ENCODE measurements at places on chromosomes 3 and 15. TPM values are rescaled to one million over a fixed set of nuclear protein-coding genes. Genes with fewer than 3 reads are reported as not detected.

The MST1R gene
- 0.13 TPM for total RNA-seq

The GBE1 gene
- 30.9 TPM for total RNA-seq

- DNase-seq, result no peak
Measured at GRCh38 chr3:32866533-32866932, 48.7 kb downstream of the TRIM71 start.

DNA sequence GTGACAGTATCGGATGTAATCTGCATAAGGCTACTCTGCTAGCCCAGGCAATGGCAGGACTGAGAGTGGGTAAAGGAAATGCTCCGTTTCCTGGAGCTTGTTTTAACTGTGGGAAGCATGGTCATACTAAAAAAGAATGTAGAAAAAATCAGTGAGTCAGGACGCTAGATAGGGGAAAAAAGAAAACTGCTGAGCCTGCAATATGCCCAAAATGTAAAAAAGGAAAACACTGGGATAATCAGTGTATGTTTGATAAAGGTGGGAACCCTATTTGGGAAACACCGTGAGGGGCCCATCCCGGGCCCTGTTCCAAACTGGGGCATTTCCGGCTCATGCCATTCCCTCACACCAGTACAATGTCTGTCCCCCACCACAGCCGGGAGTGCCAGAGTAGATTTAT lies 775.8 kb downstream of the ZPLD1 start:
- DNase-seq, result no peak

DNA sequence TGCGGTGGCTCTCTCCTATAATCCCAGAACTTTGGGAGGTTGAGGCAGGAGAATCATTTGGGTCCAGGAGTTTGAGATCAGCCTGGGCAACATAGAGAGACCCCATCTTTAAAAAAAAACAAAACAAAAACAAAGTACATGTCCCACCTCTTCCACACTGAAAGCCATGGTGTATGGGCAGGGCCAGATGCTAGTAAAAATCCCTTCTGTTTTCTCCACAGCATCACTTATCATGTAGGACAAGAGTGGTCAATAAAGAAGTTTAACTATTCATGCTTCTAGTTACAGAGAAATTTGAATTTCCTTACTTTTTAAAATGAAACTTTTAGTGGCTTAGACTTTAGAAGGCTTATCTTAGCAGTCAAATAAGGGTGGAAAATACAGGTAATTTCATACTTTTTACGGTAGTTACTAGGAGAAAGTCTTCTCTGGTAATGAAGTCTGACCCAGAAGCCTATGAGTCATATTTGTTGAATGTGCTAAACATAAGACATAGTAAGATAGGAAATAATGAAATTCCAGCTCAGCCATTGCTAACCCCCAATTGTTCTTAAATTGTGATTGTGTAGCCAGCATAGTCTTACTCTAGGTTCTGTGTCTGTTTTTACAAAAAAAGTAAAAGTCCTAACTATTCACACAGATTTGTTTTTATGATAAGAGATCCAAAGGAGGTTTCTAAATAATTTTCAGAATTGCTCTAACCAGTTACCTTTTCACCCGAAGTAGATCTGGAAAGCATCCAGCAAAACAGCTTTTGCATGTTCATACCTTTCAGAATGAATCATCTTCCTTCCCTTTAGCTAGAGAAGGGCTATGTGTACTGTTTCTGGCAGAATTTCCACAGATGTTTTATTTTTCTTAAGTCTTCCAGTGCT lies 16.4 kb upstream of the ZNF609 start:
- DNase-seq, result peak; percentile 10

The MST1 gene
- 189 TPM for total RNA-seq

DNA sequence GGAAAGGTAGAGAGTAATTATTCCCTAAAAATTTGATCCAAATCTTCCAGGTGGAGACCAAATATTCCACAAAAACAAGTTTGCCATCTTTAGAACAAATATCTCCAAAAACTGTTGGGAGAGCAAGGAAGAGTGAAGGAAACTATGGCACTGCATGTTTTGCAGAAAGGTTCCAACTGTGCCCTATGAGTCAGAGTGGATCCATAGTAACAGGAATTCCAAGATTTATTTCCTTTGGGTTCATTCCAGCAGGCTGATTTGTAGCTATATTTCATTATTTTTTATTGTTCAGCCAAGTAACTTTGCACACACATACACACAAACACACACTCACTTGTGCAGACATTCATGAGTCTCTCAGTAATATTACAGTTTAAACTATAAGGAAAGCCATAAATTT lies 459.7 kb upstream of the EPHA6 start:
- no peak for DNase-seq

- DNase-seq, result no peak
Measured at GRCh38 chr3:118813472-118813871, 221.2 kb downstream of the IGSF11 start.

DNA sequence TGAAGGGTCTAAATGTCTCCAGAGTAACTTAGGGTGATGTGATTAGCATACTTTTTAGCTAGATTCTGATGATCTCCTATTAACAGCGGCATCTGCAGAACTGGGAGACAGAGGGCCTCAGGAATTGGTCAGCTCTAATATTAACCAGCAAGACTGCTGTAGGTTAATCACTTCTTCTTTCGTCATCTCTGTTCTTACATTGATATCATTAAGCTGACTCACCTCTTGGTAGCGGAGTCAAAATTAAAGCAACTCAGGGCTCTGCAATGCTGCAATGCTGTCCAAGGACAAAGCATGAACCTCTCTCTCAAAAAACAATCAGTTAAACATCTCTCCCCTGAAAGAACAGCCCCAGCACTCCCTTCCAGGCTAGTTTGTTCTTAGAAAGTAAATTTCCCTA lies 57.5 kb upstream of the TRA2B start:
- DNase-seq, result no peak

DNA sequence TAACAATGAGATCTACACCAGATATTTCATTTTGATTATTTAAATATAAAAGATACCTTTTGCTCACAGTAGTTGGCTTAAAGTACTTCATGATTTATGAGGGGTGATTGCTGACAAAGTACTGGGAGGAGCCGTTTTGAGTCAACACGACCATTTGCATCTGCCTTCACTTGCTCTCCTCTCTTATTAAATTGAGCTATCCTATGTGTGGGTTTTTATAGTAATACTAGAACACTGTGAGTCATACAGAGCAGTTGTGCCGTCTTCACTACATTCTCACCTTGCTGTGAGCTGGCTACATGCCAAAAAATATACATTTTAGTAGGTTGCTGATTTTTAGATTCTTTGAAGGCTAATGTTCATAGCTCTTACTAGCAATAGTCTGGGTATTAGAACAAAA lies 161.2 kb downstream of the ALCAM start:
- no peak for DNase-seq

DNA sequence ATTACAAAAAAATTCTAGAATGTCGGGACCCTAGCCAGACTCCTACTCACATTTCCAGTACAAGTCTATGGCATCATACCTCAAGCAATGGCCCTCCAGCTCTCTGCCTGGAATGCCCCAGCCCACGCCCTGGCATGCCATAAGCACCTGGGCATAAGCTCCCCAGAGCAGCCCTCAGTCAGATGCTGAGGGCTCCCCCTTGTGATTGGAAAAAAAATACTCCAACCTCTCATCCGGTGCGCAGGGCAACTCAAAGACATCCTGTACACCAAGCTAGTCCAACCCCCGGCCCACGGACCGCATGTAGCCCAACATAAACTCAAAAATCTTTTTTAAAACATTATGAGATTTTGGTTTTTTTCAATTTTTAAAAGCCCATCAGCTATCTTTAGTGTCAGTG lies 115.4 kb downstream of the NEK10 start:
- peak; percentile 25 for DNase-seq

GRCh38 chr3:59442046-59442445 lies 392.2 kb upstream of the CFAP20DC start:
- DNase-seq, result no peak

- peak; percentile 68 for DNase-seq
Measured at GRCh38 chr3:157081626-157082210, 78.2 kb downstream of the CCNL1 start.

GRCh38 chr15:100566850-100567628 lies 34.9 kb downstream of the LINS1 start:
- DNase-seq, result no peak

The CASR gene
- not detected for total RNA-seq

The FANCD2OS gene
- not detected for total RNA-seq

DNA sequence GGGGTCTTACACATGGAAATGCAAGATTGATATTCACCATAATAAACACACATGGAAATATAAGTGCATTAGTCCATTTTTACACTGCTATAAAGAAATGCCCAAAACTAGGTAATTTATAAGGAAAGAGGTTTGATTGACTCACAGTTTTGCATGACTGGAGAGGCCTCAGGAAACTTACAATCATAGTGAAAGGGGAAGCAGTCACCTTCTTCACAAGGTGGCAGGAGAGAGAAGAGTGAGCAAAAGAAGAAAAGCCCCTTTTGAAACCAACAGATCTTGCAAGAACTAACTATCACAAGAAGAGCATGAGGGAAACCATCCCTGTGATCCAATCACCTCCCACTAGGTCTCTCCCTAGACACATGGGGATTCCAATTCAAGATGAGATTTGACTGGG lies 111.7 kb upstream of the TP63 start:
- DNase-seq, result no peak

DNA sequence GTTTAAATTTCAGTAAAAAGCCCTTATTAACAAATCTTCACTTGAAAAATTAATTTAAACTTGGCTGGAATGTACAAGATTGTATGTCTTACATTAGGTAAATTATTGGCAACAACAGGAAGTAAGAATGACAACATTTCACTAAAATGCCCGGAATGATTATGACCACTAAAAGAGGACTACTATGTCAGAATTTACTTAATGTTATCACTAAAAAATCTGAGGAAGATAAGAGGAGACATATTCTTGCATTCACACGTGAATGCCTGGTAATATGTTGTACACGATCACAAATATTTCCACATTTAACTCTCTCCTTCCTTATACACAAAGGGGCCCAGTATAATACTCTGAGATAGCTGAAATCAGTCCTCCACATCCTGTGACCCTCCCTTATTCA lies 29.7 kb downstream of the VGLL3 start:
- no peak for DNase-seq

DNA sequence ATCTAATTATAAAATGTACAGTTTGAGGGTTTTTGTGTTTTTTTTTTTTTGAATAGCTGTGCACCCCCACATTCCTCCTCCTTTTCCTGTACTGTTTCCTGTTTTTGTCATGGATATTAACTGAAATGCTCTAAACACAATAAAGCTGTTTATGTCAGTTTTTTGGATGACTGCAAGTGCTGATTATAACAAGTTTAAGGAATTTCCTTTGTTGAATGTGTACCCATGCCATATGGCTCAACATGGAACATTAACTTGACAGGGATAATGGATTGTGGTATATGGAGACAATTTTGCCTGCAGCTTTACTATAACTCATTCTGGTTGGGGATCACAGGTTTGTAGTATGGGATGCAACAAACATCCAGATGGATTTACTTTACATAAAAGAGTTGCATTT lies 216.4 kb downstream of the TCF12 start:
- no peak for DNase-seq

The JAGN1 gene
- total RNA-seq, result 50.9 TPM

- DNase-seq, result no peak
Measured at GRCh38 chr3:14410106-14410502, 7.7 kb downstream of the SLC6A6 start.

The PLA2G4F gene
- total RNA-seq, result not detected

DNA sequence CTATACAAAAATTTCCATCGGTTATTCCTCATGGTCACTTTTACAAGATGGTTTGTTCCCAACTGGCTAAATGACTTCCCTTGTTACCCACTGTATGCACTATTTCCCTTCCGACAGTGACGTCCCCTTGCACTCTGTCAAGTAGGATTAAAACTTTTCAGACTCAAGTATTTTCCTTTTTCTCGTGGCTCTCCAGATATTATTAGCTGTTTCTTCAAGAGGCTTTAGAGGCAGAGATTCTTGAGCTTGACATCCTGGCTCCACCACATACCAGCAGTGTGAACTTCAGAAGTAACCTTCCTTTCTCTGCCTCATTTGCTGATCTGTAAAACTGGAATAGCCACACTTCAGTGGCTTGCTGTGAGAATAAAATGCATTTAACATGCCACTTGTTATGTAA lies 14.0 kb downstream of the CSNK1G1 start:
- DNase-seq, result no peak

DNA sequence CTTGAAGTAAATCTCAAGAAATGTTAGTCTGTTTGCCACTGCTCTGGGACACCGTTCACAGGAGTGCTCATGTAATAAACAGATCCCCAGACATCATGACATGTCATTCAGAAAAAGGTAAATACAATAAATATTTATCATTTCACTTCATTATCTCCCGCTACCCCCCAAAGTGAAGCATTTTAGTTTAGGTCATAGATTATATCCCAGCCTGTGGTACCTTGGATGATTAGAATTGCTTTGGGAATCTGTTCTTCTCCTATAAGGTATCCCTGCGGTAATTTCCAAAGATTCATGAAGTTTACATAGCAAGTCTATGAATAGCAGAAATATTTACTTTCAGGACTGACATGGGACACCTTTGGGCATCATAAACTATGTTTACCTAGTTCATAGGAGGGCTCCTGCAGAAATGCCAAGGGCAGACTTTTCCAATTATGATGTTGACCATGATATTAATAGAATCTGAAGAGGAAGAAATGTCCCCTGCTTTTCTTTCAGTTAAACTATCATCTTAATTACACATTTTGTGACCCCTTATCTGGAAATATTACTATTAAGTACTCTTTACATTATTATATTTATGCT lies 268.0 kb downstream of the NAALADL2 start:
- no peak for DNase-seq

The GRAMD2A gene
- not detected for total RNA-seq

DNA sequence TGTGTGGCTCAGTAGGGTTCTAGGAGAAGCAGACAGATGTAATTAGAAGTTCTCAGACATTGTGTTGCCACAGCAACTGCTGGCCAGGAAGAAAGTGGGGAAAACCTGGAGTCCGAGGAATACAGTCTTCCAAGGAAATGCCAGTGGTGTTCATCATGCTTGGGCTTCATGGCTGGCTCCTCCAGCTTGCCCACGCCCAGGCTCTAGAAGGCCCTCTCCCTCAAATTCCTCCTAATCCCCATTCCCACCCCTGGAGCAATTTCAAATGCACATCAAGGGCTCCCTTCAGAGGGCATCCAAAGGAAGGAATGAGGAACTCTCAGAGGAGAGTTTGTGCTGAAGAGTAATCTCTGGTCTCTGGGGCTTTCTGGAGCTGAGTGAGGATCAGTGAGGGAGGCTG lies 21.9 kb downstream of the FSTL1 start:
- no peak for DNase-seq

- no peak for DNase-seq
Measured at GRCh38 chr3:22745321-22745720, 457.8 kb upstream of the UBE2E2 start.

DNA sequence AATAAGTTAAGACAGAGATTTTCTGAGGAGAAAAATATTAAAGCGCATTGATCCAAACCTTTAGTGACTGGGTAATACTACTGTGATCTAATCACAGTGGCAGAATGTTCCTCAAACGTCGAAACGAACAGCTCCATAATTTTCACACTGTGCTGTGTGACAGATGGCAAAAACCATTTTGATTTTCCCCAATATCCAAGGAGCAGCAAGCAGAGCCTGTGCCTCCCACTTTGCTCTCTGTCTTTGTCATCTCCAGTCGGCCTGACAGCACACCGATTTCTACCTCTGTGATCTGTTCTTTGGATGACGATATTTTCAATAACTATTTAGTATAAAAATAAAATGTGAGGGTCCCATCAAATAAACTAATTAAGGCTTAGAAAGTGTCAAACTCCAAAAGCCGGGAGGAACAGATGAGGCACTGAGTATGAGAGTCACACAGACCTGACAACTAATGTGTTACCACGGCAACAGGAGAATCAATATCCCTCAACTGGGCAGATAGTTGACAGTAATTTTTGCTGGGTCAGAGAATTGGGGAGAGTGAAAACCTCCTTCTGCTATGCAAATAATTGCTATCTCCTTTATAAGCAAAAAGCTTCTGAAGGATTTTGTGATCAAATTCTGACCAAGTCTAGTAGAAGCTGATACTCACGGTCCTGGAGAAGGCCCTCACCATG lies 489.1 kb upstream of the CFAP20DC start:
- no peak for DNase-seq

Measured in HepG2 (cell line).